ENCODE measurements at places on chromosomes 5 and 9.
A peak's percentile ranks its signal among the peaks of the same experiment; 100 is the strongest.

GRCh38 chr5:179224741-179225140, 120.5 kb downstream of the ADAMTS2 start:
- no peak for DNase-seq

DNA sequence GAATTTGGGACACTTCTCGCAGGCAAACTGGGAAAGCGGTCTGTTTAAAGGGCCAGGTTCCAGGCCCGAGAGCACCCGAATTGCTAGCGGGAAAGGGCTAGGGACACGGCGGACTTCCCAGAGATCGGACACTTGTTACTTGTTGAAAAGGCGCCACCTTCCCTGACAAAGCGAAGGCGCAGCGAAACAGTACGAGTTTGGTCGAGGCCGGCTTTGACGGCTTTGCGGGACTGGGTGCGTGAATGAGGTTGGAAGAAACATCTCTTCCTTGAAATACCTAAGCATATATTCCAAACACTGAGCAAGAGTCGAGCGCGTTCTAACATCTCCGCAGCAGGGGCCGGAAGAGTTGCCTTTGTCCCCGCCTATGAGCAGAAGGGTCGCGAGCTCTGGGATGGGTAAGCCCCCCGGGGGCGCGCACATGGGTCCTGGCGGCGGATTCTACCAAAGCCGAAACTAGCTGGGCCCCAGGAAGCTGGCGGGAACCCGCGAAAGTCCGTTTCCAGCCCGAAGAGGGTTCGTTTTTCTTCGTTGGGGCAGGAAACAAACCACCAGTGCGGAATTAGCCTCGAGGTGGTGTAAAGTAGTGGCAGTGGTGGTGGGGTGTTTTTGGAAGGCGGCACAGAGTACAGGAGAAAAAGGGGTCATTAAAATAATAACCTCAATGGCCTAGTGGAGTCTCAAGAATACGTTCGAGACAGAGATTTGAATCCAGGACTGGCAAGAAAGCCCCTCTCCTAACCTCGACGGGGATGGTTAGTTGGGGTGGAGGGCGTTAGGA, 1.5 kb downstream of the GDNF start:
- DNase-seq = peak; percentile 25

DNA sequence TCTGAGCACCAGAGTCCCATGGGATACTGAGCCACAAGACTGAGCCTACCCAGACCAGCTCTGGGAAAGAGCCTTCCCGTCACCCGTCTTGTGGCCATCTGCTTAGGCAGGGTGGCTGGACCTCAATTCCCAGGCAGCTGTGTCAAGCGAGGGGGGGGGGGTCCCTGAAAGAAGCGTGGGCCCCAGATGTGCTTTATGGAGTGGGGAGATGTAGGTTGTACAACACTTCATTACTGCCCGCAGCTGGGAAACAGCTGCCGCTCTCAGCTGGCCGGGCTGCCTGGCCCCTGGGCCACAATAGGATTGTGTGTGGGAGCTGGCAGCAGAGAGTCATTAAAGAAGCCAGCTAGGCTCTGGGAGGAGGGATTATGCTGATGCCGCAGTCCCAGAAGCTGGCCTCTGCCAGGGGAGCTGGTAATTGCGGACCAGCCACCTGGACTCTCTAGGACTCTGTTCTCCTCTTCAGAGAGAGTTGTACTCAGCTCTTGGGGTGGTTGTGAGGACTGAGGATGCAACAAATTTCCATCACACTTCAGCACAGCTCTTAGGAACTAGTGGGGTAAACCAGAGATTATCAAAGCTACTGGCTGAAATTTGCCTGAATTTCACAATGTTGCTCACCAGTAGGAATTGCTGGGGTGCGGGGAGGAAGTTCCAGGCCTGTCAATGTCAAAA, 145.4 kb downstream of the GADD45G start:
- no peak for DNase-seq

GRCh38 chr9:72960446-72960845, 7.6 kb upstream of the ALDH1A1 start:
- DNase-seq = no peak

DNA sequence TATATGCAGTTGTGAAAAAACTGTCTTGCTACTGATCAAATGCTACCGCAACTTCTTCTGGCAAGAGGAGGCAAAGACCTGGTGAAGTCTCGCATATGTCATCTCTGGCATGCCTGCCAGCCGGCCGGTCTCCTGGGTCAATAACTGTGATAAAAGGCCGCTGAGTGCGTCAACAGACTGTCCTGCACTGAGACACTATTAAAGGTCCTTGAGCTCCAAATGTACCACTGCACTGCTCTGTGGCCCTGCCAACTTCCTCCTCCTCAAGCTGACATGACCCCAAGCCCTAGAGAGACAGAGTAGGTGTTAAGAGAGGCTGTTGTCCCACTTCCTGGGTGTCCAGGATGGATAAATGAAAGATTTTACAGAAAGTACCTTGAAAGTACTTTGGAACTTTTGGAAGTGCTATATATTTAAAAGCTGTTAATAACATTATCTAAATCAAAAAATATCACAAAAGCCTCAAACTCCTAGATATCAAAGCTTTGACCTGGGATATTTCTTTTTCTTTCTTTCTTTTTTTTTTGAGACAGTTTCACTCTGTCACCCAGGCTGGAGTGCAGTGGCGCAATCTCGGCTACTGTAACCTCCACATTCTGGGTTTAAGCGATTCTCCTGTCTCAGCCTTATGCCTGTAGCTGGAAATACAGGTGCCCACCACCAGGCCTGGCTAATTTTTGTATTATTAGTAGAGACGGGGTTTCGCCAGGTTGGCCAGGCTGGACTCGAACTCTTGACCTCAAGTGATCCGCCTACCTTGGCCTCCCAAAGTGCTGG, 31.5 kb downstream of the RAPGEF1 start:
- DNase-seq = no peak

DNA sequence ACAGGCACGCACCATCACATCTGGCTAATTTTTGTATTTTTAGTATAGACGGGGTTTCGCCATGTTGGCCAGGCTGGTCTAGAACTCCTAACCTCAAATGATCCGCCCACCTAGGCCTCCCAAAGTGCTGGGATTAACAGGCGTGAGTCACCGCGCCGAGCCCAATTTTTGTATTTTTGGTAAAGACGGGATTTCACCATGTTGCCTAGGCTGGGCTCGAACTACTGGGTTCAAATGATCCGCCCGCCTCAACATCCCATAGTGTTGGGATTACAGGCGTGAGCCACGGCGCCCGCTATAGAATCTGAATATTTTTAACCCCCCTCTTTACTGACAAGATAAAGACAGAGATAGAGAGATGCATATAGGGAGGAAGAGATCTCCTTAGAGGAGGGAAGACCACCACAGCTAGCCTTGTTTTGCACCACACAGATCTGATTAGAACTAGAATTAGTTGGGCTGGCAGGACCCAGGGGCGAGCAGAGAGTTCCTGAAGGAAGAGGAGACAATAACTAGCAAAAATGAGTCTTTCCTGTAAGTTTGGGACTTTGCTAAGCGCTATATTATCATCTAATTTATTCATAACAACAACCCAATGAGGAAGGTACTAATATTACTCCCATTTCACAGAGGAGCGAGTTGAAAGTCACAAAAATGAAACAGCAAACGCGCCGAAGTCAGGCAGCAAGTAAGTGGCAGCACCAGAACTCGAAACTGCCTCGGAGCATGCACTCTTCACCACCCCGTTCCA, 1.5 kb upstream of the ANKHD1 start:
- DNase-seq = no peak

- peak; percentile 69 for DNase-seq
Measured at GRCh38 chr9:80885894-80886293, 803.5 kb downstream of the TLE1 start.

GRCh38 chr5:35861718-35862117, 5.0 kb downstream of the IL7R start:
- DNase-seq = no peak

All from midbrain (tissue), 1 donor.